ENCODE measurements at places on chromosomes 16 and 17. TPM values are rescaled to one million over a fixed set of nuclear protein-coding genes. Genes with fewer than 3 reads are reported as not detected.

QPRT gene
- 0.60 TPM for total RNA-seq

TMEM235 gene
- not detected for total RNA-seq

HOXB8 gene
- total RNA-seq, result not detected

CCL17 gene
- total RNA-seq, result 1.6 TPM

TEKT3 gene
- not detected for total RNA-seq

GSG1L gene
- total RNA-seq, result not detected

IL21R gene
- 0.56 TPM for total RNA-seq

HAGH gene
- 16.9 TPM for total RNA-seq

CDRT15L2 gene
- not detected for total RNA-seq

GRCh38 chr16:49489686-49490320 lies 116.2 kb downstream of the C16orf78 start:
- no peak for ATAC-seq

DNA sequence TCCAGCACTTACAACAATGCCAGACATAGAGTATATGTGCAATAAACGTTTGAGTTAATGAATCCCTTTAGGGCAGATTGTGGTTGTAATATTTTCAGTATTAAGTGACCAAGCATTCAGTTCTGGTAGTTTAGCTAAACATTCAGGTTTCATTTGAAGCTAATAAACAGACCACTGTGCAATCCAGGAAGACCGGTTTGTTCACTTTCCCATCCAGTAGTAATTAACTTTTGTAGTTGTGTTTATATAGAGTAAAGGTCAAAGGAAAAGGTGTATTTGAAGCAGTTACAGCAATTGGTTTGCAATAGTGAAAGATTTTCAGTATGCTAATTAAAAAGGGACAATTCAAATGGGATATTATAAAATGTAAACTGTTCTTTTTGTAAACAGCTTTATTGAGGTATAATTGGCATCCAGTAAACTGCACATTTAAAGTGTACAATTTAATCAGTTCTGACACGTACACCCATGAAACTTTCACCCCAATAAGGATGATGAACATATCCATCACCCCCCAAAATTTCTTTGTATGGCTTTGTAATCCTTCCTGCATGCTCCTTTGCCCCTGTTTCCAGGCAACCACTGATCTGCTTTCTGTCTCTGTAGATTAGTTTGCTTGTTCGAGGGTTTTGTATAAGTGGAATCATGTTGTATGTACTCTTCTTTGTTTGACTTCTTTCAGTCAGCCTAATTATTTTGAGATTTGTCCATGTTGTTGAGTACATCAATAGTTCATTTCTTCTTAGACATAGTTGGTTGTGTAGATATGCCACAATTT lies 26.3 kb downstream of the MRTFB start:
- peak; percentile 93 for ATAC-seq

DNA sequence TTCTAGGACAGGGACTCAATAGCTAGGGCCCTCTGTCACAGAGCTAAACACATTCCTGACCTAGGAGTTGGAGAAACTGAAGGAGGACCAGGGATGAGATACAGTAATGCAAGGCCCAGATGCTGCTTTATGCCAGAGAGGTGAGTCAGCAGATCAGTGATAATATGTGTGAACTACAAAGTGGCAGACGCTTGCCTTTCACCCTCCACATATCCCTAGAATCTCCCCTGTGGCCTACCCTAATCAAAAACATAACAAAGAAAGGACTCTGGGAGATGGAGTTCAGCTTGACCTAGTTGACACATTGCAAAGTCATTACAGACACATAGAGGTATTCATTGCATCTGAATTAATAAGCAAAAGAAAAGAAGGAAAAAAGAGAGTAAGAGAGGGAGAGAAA lies 417.6 kb upstream of the DYNLRB2 start:
- no peak for ATAC-seq

- ATAC-seq, result no peak
These were observed 247.1 kb upstream of the MON1B start for GRCh38 chr16:76943921-76944320.

DNA sequence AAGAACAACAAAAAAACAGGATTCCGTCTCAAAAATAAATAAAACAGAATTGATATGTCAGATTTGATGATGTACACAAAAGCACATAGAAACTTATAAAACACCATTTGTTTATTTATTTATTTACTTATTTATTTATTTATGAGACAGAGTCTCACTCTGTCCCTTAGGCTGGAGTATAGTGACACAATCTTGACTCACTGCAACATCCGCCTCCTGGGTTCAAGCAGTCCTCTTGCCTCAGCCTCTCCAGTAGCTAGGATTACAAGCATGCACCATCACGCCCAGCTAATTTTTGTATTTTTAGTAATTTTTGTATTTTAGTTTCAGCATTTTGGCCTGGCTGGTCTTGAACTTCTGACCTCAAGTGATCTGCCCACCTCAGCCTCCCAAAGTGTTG lies 21.4 kb downstream of the BCAS3 start:
- no peak for ATAC-seq

DNA sequence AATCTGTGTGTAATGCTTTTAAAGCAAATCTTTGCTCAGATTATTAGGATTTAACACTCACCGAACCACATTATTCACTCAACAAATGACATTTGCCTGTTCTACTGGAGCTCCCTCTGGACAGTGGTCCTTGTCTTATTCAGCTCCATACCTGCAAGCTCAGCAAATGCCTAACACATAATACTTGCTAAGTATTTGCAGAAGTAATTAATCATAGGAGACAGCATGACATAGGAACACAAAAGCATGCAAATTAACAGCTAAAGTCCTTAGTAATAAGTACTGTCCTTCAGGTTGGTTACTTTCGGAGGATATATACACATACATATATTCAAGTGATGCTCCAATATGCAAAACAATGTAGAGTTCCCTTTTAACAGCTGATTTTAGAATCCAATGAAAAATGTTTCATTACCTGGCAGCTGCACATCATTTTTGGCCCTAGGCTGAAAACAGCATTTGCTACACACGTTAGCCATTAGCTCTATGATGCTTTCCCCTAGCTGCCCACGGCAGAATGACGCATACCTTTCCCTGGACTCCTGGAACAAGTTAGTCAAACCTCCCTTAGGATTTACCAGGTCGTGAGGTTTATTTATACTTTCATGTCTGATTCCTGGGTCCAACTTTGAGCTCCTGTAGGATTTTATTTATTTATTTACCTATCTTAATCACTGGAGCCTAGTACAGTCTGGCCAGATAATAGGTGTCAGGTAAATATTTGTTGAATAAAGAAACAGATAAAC lies 8.6 kb downstream of the BRD7 start:
- peak; percentile 61 for ATAC-seq

- peak; percentile 20 for ATAC-seq
These were observed 12.0 kb downstream of the TBX21 start for GRCh38 chr17:47745037-47745380.

GRCh38 chr16:64425381-64425780 lies 696.5 kb downstream of the CDH11 start:
- ATAC-seq, result no peak

DNA sequence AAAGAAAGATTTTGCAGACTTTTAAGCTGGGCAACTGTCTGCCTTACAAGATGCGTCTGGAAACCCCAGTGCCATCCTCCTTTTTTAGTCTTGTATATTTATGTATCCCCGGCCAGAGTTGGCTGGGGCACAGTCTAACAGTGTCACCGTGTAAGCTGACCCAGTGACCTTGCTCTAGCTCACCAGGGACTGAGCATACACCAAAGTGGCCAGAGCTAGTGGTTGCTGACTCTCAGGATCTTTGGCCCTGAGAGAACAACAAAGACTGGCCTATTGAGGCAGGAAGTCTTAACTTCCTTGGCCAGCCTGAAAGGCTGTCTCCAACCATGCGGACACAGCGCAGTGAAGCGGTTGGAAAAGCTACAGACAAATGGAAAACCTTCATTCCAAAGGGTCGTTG lies 745.2 kb downstream of the WWOX start:
- no peak for ATAC-seq

DNA sequence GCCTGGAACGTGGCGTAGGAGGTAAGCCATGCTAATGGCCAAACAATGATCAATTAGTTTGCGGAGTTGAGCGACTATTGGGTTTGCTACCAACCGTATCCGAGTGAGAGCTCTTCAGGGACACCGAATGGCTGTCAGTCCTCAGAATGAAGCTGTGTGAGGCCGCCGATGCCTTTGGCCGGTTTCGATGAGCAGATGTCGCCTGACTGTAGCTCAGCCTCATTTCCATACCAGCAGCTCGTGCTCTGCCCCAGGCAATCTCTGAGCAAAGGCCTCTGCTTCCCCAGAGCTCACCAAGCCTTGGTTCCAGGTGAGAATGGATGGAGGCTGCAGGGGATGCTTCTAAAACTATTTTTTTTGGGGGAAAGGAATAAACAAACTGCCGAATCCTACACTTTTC lies 111.7 kb upstream of the HS3ST4 start:
- ATAC-seq, result no peak

DNA sequence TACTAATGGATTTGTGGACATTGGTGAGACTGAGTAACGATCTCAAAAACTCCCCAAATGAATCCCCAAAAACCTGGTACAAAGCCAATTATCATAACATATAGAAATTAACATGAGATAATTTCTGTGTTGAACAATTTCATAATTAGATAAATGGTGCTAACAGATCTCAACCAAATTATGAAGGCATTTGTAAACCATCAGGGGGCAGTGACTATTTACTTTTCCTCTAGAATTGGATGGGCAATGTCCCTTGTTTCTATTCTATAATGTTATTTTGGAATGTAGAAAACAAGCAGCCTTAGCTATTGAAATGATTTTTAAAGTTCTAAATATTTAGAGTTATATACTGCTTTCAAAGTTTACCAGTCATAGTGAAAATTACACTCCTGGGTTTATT lies 57.8 kb downstream of the MYH10 start:
- no peak for ATAC-seq

DNA sequence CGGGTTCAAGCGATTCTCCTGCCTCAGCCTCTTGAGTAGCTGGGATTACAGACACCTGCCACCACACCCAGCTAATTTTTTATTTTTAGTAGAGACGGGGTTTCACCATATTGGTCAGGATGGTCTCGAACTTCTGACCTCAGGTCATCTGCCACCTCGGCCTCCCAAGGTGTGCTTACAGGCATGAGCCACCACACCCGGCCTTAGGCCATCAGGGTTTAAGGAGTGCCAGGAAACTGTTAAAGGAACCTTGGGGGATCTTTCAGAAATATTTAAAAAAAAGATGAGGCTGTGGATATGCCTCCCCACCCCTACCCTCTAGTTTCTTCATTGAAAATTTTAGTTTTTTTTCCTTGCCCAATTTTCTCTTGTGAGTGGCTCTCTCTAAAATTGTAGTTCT lies 31.4 kb upstream of the UBE2G1 start:
- ATAC-seq, result no peak

GRCh38 chr17:81513372-81513752 lies 763 bp upstream of the ACTG1 start:
- peak; percentile 1 for ATAC-seq
